ENCODE measurements at places on chromosomes 12 and 14.

DNA sequence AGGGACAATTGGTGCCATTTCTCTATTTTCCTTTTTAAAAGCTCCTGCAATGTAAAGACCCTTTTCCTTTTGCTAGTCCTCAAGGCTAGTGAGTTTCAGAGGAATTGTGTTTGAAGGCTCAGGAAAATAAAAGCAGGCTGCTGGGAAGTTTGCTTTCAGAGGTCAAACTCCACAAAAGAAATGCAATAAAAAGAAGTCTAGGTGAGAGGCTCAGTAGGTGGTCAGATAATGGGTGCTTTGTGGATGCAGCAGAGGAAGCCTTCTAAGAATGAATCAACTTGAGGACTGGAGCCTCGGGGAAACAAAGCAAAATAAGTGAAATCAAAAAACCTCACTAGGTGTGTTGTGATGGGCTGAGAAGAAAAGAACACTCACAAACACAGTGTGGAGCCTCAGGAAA, 10.3 kb downstream of the CCDC175 start:
- DNase-seq: no peak

DNA sequence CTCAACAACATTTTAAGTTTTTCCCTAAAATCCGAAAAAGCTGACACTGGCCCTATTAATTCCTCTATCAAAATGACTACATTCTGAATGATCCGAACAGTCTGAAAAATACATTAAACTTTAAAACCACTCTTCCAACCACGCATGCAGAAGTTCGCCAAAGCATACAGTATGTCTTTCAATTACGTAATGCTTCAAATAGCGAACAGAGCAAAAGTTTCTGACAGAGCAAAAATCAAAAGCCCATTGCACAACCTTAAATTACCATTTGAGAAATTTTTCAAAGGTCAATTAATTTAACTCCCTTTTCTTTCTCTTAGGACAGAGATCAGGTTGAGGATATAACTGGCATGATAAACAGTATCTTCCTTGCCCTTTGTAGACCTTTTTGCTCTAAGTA, 33.2 kb downstream of the LRIG3 start:
- no peak for DNase-seq

DNA sequence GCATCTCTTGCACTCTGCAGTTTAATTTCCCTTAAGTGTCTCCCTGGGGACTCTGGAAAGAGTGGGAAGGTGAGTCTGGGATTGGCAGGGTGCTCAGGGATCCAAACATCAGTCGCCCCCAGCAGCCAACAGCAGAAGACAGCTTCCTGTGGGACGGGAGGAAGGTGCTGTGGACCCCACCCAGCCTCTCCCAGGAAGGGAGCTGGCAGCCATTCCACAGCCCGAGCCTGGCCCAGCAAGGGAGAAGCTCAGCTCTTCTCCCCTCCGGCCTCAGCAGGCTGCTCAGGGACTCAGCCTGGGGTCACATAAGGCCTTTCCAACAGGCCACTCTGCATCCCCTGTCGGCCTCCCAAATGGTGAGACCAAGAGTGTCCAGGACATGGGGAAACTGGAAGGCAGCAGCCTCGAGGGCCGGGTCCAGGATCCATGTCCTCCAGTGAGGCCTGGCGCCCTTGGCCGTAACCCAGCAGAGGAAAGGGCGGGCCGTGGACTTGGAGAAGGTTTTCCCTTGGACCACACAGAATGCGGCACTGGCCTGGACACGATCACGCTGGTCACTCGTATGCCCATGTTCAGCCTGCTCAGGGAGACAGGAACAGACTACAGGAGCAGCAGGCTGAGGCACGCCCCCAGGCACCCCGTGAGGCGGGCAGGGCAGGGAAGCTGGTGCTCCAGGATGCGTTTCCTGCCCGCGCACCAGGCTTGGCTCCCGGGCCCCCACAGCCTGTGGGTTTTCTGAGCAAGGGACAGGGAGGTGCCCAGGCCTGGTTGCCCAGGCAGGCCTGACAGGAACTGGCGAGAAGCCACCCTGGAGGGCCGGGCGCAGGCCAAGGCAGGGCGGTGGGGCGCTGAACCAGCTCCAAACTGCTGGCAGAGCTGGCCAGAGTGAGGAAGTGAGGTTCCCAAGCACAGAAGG, 3.5 kb downstream of the XRCC3 start:
- DNase-seq: no peak

- DNase-seq: peak; percentile 79
These were observed 29.5 kb upstream of the INF2 start for GRCh38 chr14:104659764-104660523.

GRCh38 chr12:31578632-31579031, 12.3 kb downstream of the DENND5B start:
- no peak for DNase-seq

DNA sequence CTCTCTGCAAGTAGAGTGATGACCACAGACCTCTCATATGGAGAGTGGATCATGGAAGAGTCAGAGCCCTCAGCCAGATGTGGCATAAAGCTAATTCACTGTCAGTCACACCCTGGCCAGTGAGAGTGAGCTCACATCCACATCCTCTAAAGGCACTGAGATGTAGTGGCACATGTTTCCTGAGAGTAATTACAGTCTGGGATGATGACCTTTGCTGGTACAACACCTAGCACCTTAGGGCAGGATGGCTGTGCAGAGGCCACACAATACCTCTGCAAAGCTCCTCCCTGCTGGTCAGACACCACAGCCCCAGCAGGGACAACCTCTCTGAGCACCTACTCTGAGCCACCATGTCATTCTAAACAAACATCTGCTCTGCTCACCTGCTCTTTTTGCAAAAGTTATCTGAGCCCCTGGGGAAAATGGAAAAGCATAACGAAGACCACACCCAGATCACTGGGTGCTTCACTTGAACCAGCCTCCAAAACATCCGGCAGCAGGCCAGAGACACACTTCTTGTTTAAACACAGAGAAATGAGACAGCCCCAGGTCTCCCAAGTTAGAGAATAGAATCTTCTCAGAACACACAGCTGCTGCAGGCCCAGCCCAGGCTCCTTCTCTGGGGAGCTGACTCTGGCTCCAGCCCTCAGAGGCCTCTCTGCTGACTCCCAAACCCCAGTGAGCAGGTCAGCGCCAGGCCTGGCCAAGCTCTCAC, 30.3 kb downstream of the PITPNM2 start:
- DNase-seq: peak; percentile 52
